ENCODE measurements at places on chromosomes 3 and 15.

DNA sequence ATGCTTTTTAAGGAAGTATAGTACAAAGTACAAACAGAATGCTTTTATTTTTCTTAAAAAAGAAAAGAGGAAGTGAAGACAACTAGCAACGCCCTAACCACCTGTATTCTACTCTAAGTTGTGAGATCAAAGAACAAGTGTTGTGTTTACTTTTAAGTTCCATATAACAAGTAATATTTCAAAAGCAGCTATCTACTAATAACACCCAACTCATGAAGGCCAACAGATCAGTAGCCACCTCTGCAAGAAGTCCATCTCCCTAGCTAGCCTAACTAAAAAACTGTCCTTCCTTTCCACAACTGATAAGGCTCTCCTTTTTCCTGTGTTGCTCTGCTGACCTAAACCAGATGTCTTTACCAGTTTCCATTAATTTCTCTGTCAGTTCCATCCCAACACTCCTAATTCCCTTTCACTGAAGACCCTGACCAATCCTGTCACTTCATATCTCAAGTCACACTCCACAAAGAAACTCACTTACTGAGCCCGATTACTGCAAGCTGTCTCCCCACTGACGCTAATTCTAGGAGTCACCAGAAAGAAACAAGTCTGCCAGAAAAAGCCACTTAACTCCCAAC is 26.9 kb downstream of the PHC3 start:
- DNase-seq = no peak

- DNase-seq = no peak
Observed at GRCh38 chr15:97081666-97082226, 751.2 kb downstream of the NR2F2 start.

- no peak for DNase-seq
Observed at GRCh38 chr3:169596126-169596525, 67.4 kb downstream of the MECOM start.

DNA sequence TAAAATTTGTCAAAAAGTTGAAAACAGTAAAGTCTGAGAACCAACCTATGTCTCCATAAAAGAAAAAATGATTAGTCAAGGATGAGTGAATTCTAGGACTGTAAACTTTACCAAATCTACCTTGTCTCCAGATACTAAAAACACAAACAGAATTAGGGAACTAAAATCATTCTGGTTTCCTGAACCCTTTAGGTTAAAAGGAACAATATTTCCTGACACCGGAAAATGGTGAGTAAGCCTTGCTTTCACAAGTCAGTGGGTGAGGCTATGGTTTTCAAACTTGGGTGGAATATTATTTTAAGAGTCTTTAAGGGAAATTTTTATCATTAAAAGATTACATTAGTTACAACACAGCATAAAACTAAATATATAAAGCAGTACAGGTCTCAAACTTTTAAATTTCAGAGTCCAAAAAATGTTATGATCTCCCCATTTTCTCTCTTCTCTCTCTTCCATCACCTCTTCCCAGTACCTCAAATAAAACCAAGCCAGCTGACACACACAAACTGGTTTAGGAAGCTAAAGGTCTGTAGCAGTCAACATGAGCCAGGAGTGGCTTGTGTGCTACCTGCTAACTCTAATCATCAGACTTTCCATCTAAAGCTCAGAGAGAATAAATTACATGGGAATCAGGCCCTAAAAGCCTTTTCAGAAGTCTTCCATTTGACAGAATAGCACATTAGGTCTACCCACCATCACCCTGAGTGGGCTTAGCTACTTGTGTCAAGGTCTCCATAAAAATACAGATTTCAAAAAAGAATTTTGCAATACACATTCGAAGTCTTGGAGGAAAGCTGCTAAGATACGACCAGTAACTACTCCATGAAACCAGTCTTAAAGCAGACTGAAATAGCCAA is 2.2 kb downstream of the SLC12A6 start:
- no peak for DNase-seq

DNA sequence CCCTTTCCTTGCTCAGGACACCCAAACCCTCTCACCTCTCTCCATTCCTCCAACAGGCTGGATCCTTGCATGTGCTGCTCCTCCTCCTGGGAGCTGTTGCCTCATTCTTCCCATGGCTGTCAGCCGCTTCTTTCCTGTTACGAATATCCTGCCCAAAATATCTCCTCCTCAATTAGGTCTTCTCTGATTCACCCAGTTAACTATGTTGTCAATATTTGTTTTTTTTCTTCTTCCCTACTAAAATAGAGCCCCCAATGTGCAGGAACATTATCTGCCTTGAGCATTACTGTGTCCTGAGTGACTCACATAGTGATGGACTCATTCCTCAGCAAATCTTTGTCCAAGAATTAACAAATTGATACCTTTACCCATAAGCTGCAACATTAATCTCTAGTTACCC is 357.2 kb downstream of the CLSTN2 start:
- DNase-seq = no peak

GRCh38 chr3:8738639-8739038 is 5.0 kb downstream of the CAV3 start:
- no peak for DNase-seq

- DNase-seq = no peak
Observed at GRCh38 chr3:149450281-149450680, 24.2 kb upstream of the TM4SF4 start.

DNA sequence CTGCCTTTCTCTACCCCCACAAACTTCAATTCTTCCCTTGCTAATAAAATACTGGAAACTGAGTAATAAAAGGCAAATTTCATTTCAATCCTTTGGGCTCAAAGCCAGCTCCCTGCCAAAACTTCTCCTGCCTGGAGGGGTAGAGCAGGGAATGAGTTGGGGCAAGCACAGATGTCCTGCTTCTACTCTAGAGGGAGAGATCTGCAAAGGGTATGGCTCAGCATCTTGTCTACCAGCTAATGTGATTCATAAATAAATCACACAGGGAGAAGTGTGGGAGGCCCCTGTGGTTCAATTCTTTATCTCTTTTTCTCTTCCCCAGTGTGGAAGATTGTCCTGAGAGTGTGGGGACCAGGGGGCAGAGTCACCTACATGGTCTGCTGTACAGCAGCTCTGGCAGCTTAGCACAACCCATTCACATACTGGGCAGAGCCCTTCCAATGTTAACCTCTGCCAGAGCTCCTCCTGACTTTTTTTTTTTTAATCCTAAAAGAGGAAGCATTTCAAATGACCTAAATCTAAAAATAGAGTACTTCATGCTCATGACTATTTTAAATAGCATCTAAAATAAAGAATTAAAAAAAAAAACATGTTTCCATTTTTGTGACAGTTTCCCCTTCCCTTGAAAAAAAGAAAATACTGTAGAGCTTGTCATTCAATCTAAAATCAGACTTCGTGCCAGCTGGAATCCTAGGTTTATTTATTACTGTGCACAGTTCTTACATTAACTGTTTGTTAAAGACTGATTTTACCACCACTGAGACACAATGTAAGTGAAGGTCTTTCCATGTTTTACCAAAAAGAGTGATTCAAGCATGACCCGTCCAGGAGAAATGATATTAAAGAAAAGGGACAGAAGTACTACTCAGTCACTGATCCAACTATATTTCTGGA is 1083.7 kb upstream of the CFAP20DC start:
- no peak for DNase-seq

GRCh38 chr3:182711261-182711683 is 82.0 kb upstream of the ATP11B start:
- no peak for DNase-seq

DNA sequence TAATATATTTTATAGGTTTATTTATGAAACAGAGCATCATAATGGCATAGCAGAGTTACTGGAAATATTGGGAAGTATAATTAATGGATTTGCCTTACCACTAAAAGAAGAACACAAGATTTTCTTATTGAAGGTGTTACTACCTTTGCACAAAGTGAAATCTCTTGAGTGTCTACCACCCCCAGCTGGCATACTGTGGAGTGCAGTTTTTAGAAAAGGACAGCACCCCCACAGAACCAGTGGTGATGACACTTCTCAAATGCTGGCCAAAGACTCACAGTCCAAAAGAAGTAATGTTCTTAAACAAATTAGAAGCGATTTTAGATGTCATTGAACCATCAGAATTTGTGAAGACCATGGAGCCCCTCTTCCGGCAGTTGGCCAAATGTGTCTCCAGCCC is 58.1 kb downstream of the DNAH1 start:
- no peak for DNase-seq

- no peak for DNase-seq
Observed at GRCh38 chr3:37096288-37096687, 78.1 kb downstream of the LRRFIP2 start.

GRCh38 chr3:168331756-168332155 is 236.0 kb upstream of the GOLIM4 start:
- DNase-seq = no peak

DNA sequence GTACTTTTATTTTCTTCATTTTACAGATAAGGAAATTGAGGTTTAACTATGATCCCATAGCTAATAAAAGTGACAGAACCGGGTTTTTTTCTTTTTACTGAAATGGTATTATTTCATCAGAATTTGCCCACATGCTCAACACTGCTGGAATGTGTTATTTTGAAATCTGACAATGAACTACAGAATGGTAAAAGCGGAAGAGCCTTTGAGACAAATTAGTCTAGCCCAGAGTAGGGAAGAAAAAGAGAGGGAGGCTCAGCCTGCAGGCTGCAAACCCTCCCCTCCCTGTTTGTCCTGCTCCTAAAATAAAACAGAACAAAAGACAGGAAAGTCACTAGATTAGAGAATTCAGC is 100.3 kb upstream of the LIPC start:
- DNase-seq = no peak

DNA sequence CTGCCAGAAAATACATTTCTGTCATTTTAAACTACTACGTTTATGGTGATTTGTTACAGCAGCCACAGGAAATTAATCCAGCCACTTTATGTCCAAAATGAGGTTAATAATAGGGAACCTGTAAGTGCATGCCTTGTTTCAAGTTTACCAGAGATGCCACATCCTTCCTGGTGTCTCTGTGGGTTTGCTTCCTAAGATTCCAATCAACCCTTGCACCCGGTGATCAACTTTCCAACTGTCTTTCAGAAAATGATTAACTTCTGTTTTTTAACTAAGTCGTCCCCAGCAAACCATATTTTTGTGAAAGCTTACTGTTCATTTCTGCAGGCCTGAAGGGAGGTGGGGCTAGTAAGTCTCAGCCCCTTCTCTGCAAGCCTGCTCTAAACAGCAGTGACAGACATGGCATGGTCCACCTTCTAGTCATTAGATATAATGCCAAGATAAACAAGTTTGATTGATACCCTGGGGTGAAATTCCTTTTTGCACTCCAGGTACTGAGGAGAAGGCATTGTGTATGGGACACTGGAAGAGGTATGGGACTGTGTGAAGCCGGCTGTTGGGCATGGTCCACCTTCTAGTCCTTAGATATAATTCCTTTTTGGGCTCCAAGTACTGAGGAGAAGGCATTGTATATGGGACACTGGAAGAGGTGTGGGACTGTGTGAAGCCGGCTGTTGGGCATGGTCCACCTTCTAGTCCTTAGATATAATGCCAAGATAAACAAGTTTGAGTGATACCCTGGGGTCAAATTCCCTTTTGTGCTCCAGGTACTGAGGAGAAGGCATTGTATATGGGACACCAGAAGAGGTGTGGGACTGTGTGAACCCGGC is 11.1 kb upstream of the TMC3 start:
- DNase-seq = no peak

GRCh38 chr3:81823882-81824395 is 62.5 kb upstream of the GBE1 start:
- DNase-seq = no peak

DNA sequence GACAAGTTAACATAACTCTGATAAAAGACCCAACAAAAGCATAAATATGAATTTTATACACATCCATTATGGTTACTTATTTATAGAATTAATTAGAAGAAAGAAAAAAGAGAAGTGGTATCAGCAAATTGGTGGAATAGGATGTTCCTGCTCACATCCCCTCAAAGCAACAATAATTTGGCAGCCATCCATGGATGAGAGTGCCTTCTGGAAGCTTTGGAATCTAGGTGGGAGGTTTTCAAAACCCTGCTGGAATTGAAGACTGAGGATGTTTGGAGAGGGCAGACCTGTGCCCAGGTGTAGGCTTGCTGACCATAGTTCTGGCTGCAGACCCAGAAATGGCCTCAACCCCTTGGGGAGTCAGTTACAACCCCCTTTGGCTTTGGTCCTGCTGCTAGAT is 91.2 kb downstream of the EDEM1 start:
- no peak for DNase-seq

DNA sequence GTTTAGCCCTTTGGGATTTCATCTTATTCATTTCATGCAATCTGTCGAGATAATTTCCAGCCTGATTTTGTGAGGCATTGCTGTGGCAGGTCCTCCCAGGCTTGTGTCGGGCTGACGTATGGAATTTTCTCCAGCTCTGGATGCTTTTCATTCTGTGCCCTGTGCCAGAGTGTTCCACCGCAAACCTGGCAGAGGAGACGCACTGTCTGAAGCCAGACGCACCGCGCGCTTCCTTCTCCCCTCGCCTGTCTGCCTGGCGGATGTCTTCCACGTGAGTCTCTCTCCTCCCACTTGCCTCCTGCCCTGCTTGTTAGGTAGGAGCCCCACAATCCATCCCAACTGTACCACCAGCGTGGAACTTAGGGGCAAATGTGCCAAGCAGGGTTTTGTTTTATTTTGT is 20.1 kb upstream of the GLCE start:
- no peak for DNase-seq
